Fibroblast of the aortic adventitia (primary cell): ENCODE measurements at places on chromosomes 11 and 22. TPM values are rescaled to one million over a fixed set of nuclear protein-coding genes. Genes with fewer than 3 reads are reported as not detected.

- peak; percentile 49 for DNase-seq
Observed at GRCh38 chr11:67366546-67366945, 6.9 kb downstream of the CLCF1 start.

DNA sequence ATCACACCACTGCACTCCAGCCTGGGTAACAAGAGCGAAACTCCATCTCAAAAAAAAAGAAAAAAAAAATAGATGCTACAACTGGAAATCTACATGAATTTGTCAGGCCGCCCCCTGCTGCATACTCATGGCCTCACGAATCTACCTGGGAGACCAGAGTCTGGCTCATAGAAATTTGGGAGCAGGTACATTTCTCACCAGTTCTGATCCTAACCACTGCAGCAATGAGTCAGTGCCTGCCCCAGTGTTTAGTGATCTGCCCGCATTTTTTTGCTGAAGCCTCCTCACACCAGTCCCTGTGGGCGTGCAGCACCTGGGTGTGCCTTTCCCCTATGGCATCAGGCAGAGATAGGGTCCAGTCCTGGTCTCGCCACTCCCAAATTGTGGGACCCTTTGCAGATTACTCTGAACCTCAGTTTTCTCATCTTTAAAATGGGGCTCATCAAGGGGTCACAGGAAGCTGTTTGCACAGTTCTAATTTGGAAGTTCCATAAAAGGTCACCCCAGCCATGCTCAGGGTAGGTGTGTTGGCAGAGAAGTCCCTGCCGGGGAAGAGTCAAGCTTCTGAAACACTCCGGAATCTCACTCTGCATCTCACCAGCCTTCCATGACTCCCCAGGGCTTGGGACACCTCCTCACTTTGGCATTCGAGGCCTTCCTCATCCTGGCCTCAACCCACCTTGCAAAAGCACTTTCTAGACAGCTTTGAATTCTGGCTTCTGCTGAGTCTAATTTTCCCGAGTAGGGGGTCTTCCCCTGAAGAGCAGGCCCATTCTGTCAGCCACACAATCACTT, 39.3 kb upstream of the LINC01488 start:
- DNase-seq, result no peak

GRCh38 chr11:91293119-91293518, 931.5 kb upstream of the FAT3 start:
- no peak for DNase-seq

The TMEM218 gene
- total RNA-seq, result 9.2 and 35.1 TPM in 2 replicates

The GGTLC3 gene
- total RNA-seq, result not detected in 2 replicates

- DNase-seq, result no peak
Observed at GRCh38 chr11:34260072-34260575, 97.7 kb downstream of the ABTB2 start.

The PYGM gene
- total RNA-seq, result 0.63 and 1.7 TPM in 2 replicates

GRCh38 chr11:29780756-29781155, 236.1 kb downstream of the KCNA4 start:
- DNase-seq, result no peak

- DNase-seq, result peak; percentile 42
Observed at GRCh38 chr11:56624661-56625110, 10.0 kb upstream of the OR5M1 start.

DNA sequence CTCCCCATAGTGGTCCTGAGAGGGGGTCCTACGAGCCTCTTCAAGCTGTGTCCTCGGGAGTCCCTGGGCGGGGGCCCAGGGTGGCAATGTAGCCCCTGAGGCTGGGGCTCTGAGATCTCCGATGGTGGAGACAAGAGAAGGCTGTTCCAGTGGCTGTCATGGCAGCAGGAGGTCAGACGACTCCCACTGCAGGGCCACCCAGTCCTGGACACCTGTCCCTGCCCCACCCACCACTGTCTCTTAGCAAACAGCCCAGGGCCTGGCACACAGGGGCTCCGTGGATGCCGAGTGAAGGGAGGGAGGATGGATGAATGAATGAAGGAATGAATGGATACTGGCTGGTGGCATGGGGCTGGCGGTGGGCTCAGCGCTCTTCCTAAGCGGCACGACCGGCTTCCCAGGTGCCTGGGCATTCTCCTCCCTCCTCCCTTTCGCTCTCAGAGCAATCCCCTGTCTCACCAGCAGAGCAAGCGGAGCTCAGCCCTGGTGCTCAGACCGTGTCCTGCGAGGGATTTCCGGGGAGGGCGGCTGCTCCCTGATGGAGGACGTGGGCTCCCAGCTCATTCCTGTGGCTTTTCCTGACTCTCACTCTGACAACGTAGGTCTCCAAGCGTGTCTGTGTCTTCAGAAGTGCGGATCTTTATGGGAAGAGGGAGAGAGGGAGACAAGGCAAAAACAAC, 1272.6 kb downstream of the BRD1 start:
- DNase-seq, result no peak

DNA sequence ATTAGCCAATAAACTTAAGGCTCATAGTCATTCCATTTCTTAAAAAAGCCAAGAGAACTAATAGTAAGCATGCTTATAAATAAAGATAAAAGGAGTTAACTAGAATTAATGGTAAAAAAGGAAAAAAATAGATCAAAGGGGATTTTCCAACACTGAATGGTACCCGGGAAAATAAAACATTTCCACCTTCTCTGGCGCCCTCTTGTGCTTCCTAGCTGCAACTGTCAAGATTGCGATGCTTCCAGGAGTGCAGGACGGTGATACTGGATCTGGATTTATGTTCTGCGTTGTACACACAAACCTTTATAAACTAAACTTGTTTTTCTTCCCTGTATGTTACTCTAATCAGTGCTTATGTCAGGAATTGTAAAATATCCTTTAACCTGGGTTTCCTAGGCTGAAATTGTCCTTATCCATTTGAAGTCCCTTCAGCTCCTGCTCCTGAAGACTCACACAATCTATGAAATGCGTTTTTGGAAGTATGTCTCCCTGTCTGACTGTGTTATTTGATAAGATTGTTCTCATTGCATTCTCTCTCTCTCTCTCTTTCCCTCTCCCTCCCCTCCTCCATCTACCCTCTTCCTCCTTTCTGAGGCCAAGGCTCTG, 9.6 kb upstream of the HTATIP2 start:
- peak; percentile 65 for DNase-seq

DNA sequence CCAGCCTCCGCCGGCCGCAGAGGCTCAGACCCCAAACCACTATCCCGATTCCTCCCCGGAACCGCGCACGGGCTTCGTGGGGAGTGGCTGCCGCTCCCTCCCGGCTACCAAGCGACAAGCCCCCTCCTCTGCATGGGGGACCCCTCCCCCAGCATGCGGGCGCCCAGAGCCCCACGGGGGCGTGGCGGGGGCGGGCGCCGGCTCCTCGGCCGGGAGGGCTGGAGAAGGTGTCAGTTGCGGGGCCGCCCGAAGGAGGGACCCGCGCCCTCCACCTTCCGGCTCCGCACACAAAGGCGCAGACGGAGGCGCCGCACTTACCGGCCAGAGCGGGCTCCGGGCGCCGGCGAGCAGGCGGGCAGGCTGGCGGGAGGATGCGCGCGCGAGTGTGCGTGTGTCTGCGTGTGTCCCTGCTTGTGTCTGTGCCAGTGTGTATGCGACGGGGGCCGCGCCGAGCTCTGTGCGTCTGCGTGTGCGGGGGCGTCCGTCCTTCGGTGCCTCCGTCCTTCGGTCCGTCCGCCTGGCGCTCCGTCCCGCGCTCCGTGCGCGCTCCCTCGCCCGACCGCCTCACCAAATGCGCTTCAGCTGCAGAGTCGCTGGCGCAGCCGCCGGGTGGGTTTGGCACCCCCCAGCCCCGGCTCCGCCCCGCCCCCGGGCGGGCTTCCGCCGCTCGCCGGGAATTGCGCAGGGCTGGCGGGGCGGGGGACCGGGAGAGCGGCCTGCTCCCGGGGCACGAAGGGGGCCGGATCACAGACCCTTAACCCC, at the start of gene PTPN5:
Gene PTPN5, minus strand, starts transcription at position 592 of the 762 bp plus-strand sequence. CDS start 19,840 bp downstream, outside the sequence.
- DNase-seq, result no peak

The SCGB2A2 gene
- total RNA-seq, result not detected in 2 replicates

DNA sequence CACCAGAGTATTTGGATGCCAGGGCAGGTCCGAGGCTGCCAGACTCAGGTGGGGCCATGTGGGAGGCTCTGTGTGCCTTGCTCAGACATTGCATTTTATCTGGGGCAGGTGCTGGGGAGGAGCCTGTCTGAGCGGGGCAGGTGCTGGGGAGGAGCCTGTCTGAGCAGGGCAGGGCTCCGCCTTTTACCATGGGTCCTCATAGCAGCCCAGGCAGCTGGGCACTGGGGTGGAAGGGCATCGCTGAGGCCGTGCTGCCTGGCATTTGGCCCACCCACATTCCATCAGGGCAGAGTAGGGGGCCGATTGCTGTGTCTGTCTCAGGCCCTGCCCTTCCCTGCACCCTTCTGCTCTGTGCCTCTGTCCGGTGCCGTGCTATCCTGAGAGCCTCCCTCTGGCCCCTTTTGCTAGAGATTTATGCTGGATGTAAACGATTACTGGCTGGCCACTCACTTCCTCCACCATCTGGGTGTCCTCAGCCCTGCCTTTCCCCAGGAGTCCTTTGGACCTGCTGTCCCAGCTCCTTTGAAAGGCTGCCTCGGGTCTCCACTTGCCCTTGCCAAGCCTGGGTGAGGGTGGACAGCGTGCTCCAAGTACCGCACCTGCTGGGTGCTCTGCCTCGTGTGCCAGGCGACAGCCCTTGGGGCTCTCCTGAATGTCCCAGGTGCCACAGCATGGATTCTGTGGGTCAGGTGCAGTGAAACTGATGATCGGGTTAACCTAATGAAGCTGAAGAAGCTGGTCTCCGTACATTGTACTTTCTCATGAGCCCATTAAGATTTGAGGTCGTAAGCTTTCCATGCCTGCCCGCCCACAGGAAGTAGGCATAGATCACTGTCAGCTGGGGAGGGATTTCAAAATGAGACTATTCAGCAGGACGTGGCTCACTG, 281.6 kb downstream of the TBC1D22A start:
- DNase-seq, result no peak

The VPREB3 gene
- not detected in 2 replicates for total RNA-seq
